Stimulated activated CD4-positive, alpha-beta T cell treated with anti-CD3 and anti-CD28 coated beads, Interleukin-4, amount 100 ng/mL, for 4 hours (primary cell): ENCODE measurements at places on chromosomes 5 and 9.

- DNase-seq: no peak
These were observed 467.5 kb downstream of the DTWD2 start for GRCh38 chr5:118520771-118521415.

- DNase-seq: no peak
These were observed 374.2 kb upstream of the TYRP1 start for GRCh38 chr9:12318732-12319685.

DNA sequence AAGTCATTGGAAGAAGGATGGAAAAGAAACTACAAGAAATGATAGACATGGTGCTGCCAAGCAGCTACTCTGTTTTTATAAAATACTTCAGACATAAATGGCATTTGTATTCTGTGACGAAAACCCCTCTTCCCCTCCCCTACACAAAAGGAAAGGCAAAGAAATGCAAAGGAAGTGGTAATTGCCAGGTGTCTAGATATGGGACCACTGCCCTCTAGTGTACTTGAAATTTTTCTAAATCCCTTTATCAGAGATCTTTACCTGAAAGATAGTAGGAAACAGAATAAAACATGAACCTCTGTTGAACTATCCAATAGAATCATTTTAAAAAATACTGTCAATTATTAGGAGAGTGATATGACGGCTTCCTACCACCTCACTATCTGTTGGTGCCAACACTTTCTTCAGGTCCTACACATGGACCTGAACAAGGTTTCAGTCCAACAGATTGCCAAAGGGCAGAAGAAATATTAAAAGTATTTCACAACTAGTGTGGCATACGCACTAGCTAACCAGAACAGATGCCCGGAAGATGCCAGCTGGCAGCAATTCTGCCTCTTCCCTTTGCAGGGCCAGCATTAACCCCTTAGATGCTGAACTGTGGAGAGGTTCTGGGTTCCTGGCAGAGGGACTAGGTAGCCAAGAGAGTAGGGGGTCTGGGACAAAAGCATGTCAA is 104.1 kb downstream of the TSSK1B start:
- no peak for DNase-seq

DNA sequence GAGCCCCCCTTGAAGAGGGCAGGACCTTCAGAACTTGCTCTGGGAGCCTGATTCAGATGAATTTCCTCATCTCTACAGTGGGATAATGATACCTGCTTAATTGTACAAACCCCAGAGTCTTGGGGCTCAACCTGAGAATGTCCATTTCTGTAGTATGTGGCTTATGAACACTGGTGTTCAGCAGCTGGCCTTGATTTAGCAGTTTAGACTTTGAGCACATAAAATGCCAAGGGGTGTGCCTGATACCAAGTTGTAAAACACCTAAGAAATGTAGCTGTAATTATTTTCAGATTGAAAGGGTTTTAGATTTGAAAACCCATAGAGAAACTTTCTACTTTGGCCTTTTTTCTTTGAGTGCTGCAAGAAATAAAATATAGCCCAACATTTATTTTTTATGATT is 44.9 kb downstream of the SFXN1 start:
- DNase-seq: no peak

DNA sequence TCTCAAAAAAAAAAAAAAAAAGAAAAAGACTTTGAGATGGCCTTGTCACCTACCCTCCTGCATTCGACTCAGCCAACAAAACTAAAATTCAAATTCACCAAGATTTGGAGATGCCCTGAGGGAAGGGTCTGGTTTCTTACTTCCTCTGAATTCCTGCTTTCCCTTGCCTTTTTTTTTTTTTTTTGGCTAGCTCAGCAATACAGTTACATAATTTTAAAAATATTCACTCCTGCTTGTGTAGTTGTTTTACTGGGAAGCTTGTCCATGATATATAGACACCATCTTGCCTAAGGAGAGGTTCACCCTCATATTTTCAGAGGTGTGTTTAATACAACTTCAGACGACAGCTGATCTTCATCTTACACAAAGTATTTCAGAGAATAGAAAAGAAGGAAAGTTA is 21.3 kb upstream of the SERINC5 start:
- no peak for DNase-seq

DNA sequence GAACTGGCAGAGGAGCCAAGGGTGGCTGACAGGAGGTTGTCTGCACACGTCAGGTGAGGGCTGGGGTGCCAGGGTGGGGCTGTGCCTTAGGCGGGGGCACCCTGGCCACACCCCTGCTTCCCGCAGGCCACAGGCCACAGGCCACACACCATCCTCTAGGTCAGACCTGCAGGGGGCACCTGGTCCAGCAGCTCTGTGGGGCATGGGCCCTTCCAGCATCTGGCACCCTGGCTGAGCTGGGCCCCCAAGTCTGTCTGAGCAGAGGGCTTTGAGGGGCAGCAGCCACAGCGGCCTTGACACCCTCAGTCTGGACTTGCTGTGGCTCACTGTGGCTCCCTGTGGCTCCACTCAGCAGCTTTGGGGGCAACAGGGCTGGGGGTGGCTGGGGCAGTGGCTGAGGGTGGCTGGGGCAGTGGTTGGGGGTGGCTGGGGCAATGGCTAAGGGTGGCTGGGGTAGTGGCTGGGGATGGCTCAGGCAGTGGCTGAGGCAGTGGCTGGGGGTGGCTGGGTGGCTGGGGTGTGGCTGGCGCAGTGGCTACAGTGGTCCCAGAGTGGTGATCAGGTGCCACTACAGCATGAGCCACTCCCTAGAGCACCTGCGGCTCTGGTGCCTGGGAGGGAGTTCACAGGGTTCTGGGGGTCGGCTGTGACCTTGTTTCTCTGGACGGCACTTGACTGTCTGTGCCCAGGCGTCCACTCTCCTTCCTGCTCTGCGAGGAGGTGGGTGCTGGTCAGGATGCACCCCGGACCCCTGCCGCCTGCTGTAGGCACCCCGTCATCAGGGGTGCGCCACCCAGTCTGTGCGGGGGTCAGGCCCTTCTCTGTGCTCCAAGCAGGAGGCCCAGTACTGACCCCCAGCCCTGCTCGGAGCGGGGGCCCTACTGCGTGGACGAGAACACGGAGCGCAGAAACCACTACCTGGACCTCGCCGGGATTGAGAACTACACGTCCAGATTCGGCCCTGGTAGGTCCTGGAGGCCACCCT is 27.1 kb downstream of the NKD2 start:
- no peak for DNase-seq

DNA sequence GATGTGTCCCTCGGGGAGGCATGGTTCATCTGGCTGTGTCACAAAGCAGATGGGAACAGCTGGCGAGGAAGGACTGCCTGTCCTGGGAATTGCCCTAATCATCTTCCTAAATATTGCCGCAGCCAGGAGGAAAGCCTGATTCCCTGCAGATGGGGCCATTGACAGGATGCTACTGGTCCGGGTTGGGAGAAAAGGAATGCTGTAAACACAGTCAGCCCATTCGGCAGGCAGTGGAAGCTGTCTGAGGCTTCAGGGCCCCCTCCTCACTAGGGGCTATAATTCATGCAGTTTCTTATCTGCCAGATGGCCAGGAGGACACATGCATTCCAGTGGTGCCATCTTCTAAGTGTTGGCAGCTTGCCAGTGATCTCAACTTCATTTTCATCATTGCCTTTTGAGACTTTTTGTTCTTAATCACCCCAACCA is 110.3 kb downstream of the KCNIP1 start:
- no peak for DNase-seq

- no peak for DNase-seq
These were observed 1.9 kb downstream of the N4BP3 start for GRCh38 chr5:178115136-178115813.
